ENCODE measurements at places on chromosomes 5 and 9.
A peak's percentile ranks its signal among the peaks of the same experiment; 100 is the strongest.

DNA sequence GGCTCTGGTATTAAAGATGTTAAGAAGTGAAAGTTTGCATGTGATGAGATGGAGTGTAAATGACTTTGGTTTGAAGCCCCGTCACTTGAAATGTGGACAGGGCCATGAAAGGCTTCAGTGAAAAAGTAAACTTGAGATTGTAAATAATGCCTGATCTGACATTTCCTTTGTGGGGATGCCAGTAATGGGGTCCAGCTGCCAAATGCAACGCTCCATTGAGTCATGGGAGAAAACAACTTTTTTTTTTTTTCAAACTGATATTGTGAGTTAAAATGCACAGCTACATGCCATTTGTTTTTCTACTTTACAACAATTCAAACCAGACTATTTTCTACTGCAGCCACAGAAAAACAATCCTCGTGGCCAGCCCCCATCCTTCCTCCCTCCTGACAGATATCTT is 327.0 kb upstream of the TNC start:
- no peak for DNase-seq

- DNase-seq: no peak
Measured at GRCh38 chr9:130943777-130944176, 4.7 kb upstream of the FIBCD1 start.

- no peak for DNase-seq
Measured at GRCh38 chr5:98455665-98456064, 317.8 kb upstream of the RGMB start.

DNA sequence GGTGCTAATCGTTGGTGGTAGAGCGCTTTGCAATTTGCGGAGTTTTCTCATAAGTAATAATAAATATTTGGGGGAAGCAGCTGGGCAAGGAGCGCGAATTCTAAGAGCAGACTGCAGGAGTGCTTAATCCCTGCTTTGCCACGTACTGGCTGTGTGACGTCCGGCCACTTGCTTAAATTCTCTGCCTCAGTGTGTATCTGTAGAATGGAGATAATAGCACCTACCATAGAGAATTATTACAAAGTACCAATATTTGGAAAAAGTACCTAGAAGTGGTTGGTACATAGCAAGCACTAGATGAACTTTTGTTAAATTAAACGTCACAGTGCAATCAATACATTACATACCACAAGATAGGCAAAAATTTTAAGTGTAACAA is 598 bp upstream of the TMED7 start:
- DNase-seq: no peak

DNA sequence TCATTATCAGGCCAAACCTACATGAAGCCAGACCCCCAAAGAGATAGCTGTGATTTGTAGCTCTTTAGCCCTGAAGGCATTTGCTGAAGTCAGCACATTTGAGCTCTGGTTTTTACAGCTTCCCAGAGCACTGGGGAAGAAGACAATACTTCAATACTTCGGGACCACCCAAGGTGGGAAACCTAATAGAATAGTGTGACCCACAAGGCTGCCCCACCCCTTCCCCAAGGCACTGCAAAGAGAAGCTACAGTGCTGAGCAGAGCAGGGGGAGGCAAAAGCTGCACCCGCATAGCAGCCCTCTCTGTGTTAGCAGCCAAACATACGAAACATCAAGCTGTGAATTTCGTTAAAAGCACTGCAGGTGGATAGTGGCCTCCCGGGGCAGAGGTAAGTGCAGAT is 87.3 kb downstream of the HSD17B3 start:
- no peak for DNase-seq

DNA sequence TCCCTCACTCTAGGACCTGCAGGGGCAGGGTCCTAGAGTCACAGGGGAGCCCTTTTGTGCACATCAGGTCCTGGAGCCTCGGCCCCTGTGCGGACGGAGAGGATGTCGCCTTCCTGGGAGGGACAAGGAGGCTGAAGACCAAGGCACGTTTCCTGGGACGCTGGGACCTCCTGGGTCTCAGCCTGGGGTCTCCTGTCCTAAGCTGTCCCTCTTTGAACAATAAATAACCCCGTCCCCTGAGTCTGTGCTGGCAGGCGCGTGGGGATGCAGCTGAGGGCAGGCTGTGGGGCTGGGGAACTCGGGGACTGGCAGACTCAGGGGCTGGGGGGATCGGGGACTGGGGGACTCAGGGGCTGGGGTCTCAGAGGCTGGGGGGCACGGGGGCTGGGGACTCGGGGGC is 31.1 kb downstream of the PAEP start:
- DNase-seq: no peak

DNA sequence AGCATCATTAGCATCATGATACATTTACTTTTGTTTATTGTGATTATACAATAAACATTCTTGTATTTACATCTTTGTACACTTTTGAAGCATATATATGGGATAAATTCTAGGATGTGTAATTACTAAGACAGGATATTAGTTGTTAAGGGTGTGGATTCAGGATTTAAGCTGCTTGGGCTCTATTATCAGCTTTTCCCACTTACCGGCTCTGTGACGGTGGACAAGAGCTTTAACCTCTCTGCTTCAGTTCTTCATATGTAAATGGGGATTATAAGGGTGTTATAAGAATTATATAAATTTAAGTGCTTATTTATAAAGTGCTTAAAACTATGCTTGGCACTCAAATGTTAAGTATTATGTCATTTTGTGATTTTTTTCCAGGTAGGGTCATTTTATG is 131.1 kb downstream of the FER start:
- no peak for DNase-seq

GRCh38 chr5:94544031-94544650 is 74.3 kb downstream of the KIAA0825 start:
- DNase-seq: no peak

DNA sequence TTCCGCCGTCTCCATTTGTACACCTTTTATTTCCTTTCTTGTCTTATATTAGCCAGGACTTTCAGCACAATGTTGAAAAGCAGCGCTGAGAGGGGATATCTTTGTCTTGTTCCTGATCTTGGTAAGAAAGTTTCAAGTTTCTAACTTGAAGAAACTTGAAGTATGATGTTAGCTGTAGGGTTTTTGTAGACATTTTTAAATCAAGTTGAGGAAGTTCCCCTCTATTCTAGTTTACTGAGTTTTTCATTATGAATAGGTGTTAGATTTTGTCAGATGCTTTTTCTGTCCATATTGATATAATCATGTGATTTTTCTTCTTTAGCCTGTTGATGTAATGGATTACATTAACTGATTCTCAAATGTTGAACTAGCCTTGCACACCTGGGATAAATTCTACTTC is 425.7 kb downstream of the PIK3R1 start:
- no peak for DNase-seq

DNA sequence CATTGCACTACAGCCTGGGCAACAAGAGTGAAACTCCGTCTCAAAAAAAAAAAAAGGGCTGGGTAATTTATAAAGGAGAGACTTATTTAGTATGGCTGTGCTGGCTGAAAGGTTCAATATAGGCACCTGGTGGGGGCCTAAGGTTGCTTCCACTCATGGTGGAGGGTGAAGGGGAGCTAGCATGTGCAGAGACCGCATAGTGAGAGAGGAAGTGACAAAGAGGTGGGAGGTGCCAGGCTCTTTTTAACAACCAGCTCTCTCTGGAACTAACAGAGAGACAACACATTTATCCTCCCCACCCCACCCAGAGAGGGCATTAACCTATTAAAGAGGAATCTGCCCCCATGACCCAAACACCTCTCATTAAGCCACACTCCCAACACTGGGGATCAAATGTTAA is 28.9 kb upstream of the SERINC5 start:
- DNase-seq: no peak

DNA sequence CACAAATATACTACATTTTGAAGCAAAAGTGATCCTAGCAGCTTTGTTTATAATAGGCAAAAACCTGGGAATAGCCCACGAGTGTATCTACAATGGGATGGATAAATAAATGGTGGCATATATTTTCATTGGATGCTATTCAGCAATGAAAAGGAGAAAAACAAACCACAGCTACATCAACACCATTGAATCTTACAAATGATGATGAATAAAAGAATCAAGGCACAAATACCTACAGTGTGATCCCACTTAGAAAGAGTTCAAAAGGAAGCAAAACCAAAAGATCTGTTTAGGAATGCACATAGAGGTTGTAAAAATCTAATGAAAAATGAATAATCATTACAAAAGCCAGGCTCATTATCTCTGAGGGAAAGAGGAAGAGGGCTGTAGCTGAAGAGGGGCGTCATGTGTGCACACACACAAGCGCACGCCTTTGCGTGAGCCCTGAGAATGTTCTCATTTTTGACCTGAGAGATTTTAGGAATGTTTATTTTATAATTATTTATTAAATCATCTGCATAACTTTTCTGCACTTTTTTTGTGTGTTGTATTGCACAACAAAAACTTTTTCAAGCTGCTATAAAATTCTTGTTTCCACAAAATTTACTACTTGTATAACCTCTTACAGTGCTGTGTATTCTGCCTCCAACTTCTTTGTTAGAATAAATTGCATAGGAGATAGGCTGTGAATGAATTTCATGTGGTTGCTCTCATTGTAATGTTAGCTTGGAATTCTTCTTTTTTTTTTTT is 5.9 kb upstream of the RHOBTB3 start:
- DNase-seq: no peak

DNA sequence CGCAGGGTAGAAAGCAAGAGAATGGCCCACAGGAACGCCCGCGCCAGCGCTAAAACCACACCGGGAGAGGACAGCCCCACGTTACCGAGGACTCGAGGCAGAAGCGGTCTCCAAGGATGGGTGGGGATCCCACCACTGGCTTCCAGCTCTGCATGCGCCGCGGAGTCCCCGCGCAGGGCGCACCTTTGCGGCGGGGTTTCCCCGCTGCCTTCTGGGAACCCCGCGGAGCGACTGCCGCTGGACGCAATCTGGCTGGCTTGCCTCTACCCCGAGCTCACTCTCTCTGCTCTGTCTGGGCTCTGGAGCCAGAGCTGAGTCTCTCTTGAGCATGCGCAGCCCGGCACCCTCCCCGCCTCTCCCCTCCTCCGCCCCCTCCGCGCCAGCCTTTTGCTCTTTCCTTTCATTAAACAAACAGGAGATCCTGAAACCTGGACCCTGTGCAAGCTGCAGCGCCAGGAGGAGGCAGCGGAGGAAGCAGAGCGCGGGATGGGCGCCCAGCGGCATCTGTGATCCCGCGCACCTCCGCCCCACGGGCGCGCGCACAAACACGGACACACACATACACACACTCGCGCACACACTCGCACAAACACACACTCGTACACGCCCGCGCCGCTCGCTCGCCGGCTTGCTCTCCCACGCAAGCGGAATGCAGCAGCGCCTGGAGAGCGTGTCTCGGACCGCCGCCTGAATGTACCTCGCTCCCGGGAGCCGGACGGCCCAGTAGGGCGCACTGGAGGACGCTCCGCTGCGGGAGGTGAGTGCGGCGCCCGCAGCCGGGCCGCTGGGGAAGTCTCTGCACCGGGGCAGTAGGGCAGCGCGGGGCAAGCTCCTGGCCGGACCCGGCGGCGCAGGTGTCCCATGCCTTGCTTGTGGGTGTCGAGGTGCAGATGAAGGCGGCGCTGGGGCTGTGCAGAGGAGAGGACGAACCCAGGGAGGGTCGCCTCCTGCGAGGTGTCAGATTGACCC is at the start of gene PLPPR1:
Gene PLPPR1, plus strand, starts transcription at position 382 of the 969 bp plus-strand sequence.
- DNase-seq: no peak

DNA sequence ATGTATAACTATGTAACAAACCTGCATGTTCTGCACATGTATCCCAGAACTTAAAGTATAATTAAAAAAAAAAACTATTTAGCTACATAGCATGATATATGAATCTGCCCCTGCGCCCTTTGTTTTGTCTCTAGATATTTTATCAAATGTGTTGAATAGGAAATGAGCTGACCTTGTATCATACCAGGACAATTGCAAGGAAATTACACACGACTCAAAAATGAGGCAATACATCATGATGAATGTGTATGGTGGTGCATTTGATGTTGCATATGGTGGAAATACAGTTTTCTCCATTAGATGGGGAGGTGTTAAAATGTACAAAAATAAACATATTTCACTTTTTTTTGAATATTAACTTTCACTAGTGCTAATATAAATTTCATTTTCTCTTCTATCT is 28.6 kb upstream of the CEP78 start:
- no peak for DNase-seq

GRCh38 chr5:7784683-7785380 is 66.1 kb downstream of the CFAP90 start:
- DNase-seq: no peak

DNA sequence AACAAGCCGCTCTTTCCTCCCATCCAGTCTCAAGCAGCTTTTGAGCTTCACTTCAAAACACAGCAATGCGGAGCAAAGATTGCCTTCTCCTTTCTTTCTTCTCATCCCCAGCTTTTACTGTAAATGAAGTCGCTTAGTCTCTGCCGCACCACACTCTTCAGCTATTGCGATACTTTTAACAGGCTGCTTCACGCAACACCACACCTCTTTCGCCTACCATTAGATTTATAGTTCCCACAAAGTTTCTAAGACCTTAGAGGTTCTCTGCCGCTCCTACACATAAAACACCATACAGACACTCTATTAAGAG is 711 bp downstream of the PGGT1B start:
- DNase-seq: no peak

GRCh38 chr5:150671509-150672236 is 10.6 kb downstream of the MYOZ3 start:
- peak; percentile 35 for DNase-seq

- DNase-seq: no peak
Measured at GRCh38 chr5:109406719-109407118, 3.1 kb downstream of the PJA2 start.

DNA sequence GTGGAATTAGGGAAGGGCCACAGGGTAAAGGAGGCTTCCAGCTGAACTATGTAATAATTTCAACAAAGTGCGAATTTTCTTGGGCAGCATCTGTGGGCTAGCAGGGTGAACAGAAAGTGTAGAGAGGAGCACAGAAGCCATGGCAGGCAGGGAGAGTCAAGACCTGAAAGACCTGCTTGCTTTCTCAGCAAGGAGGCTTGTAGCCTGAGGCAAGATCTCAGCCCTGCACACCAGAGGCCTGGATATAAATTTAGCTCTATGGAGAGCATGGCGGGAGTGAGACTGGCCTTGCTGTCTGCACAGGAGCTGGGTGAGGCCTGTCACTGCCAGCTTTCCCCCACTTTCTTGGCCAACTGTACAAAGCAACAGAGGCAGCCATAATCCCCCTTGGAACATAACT is 32.1 kb upstream of the SH3TC2 start:
- no peak for DNase-seq

DNA sequence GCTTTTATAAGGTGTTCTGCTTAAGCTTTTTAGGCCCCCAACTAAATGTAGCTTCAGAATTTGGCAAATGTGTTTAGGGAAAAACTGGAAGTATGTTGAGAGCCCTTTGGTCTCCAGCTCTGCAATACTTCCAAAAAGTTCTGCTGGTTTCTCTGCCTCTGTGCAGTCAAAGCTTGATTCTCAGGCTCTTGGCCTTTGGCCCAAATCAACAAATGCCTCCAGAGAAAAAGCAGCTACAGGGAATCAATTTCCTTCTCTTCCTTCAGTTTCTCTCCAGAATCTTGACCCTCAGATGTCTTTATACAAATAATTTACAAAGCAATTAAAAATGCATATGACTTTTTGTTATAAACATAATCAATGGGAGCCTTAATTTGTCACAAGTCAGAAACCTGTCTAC is 235.7 kb downstream of the COMMD10 start:
- no peak for DNase-seq
